ENCODE measurements at places on chromosomes 16 and 17. TPM values are rescaled to one million over a fixed set of nuclear protein-coding genes. Genes with fewer than 3 reads are reported as not detected.

CEP112 gene
- 0.88 TPM for polyA plus RNA-seq

- peak; percentile 29 for DNase-seq
Measured at GRCh38 chr16:65229191-65229662, 107.4 kb upstream of the CDH11 start.

DNA sequence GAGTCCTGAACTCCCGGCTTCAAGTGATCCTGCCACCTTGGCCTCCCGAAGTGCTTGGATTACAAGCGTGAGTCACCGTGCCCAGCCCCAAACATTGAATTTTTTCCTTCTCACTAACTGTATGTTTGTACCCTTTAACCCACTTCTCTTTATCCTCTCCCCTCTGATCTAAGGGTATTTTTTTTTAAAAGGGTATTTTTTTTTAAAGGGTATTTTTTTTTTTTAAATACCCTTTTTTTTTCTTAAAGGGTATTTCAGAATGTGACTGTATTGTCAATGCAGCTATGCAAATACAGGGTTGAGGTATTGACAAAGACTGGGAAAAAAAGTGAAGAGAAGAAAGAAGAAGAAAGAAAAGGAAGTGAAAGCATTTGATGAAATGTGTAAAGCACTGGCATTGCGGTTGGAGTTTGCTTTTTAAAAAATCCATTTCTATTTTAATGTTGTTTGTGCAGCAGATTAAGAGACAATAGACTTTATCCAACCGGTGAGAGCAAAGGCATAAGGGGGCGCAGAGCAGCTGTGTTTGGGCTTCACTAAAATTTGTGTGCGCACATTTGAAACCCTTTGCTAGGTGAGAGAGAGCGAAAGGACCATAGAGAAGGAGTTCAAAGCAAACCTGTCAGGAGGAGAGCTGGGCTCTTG, 42.4 kb downstream of the SYT17 start:
- DNase-seq = peak; percentile 13

GRCh38 chr16:48583075-48584065, 26.6 kb downstream of the N4BP1 start:
- DNase-seq = no peak

CA10 gene
- 0.31 TPM for polyA plus RNA-seq

DNA sequence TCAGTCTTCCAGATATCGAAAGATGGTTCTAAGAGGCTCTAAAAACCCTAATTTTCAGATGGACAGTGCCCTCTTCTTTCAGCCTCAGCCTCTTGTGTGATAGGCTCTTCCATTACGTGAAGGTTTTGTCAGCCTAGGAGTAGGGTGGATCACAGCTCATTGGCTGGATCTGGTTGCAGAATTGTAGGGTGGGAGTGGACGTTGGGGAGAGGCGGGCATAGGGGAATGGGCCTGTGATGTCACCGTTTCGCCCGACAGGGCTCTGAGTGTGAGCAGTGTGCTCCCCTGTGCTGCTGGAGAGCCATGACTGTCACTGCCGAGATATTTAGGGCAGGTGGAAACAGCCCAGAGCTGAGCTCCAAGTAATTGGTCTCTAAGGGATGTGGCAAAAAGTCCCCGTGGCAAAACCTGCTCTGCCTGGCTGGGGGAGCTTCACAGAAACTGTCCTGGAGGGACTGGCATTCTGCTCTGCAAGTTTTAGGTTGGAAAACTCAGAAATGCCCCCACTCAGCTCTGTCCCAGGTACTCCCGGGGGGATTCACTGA, 6.2 kb upstream of the WFIKKN1 start:
- no peak for DNase-seq

KRTAP4-5 gene
- polyA plus RNA-seq = not detected

GRCh38 chr16:66020046-66020445, 346.4 kb upstream of the CDH5 start:
- no peak for DNase-seq

- DNase-seq = no peak
Measured at GRCh38 chr17:38747463-38748148, 530 bp downstream of the PCGF2 start.

CAPN15 gene
- 38.5 TPM for polyA plus RNA-seq

TMEM98 gene
- 71.3 TPM for polyA plus RNA-seq

DNA sequence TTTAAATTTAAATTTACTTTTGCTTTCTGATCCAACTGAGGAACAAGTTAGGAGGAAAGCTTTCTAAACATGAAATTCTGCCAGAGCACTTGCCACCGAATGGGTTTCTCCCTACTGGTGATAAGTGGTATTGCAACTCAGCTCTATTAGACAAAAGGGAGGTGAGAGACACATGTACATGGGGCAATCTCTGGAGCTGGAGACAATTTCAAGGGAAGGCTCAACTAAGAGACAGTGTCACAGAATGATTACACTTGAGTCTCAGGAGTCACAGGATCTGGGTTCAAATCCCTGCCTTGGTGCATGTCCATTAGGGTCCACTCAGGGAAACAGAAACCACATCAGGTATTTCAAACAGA, 37.4 kb downstream of the SOCS1 start:
- DNase-seq = no peak

GRIN2C gene
- not detected for polyA plus RNA-seq

CLN3 gene
- polyA plus RNA-seq = 28.9 TPM

C16orf54 gene
- polyA plus RNA-seq = not detected

- DNase-seq = no peak
Measured at GRCh38 chr16:68825427-68825826, 17.9 kb upstream of the TANGO6 start.

AGRP gene
- polyA plus RNA-seq = not detected

DNA sequence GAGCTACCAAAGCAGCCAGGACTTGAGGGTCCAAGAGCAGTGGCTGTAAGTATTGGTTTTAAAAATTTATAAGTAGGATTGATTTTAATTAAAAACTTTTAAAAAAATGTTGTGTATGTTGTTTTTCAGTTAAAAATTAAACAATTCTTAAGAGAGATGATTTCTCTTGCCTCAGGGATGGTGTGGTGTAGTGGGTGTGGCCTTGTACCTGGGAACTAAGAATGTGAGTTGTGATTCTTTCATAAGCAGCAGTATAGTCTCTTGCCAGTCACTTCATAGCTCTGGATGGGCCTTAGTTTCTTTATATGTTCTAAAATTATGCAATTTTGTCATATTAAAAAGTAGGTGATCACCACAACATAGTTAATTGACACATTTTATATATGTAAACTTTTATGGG, 99.5 kb downstream of the FTO start:
- no peak for DNase-seq

- no peak for DNase-seq
Measured at GRCh38 chr17:80034791-80035686, 633 bp downstream of the TBC1D16 start.
